Posterior cingulate gyrus (tissue), 11 donors: ENCODE measurements at places on chromosomes 4 and X.

- no peak for DNase-seq
These were observed 1.5 kb downstream of the N4BP2 start for GRCh38 chr4:40058121-40058520.

- no peak for DNase-seq
These were observed 187.9 kb downstream of the EPHA5 start for GRCh38 chr4:65482410-65482809.

- DNase-seq, result no peak
These were observed 50.8 kb upstream of the GNPDA2 start for GRCh38 chr4:44777115-44777514.

GRCh38 chr4:52687696-52688095 is 28.6 kb upstream of the USP46 start:
- no peak for DNase-seq

DNA sequence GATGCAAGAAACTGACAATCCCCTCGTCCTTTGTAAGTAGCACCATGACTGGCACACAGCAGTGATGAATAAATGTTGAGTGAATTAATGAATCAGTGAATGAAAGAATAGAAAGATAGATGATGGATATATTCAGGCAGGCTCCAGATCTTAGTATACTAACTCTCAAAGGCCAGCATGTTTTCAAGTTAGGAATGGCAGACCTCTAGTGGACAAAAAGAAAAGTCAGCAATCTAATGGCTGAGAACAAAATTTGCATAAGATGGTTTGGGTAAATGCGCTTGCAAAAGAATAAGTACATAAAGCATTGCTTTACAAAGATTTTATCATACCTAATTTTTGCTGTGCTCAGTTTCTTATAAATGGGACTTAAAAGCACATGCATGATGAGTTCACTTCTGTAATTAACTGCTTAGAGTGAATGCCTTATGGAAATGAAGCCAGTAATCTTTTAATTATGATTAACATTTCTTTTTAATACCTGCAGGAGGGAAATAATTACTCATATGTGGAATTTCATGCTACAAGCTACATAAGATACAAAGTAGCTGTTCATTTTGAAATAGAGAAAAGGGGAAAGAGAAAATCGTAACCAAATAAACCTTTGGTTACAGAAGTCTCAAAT is 126.9 kb upstream of the GPRIN3 start:
- DNase-seq, result no peak

- DNase-seq, result peak; percentile 73
These were observed 16.2 kb downstream of the ZFYVE28 start for GRCh38 chr4:2402048-2402842.

GRCh38 chr4:17687237-17687857 is 72.9 kb downstream of the MED28 start:
- no peak for DNase-seq

GRCh38 chrX:136057567-136057966 is 72.3 kb downstream of the SLC9A6 start:
- no peak for DNase-seq

DNA sequence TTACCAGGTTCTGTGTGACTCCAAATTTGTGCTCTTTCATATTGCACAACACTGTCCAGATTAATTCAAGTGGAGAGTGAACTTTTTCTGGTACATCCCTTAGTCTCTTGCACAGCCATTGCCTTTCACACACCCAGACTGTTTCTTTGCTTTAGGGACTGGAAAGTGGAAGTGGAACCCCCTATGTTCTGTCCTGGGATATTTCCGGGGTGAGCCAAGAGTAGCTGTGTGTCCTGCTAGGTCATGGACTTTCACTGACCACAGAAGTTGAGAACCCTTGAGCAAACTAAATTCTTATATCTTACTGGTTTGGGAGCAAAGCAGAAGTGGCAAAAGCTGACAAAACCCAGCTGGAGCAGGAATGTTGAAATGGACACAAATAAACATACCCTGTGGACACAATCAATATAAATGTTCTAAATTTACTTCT is 10.3 kb upstream of the VSIG4 start:
- DNase-seq, result no peak

DNA sequence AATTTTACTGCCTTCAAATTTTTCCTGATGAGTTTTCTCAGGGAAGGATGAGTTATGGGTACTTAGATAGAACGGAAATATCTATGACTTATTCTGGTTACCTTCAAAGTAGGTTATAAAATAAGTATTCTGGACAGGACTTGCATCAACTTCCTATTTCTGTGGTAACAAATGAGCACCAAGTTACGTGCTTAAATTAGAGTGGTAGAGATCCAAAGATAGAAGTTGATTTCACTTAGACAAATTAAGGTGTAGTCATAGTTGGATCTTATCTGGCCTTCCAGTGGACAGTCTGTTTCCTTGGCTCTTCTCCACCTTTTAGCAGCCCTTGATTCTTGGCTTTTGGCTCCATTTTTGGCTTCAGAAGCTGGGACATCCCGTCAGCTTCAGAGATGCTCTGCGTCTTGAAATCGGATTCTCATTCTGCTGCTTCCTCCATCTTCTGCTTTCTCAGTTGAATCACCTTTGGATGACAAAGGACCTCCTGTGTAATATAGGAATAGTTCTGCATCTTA is 109.9 kb downstream of the ZNF518B start:
- no peak for DNase-seq

GRCh38 chrX:48569958-48570357 is 4.3 kb upstream of the RBM3 start:
- no peak for DNase-seq

DNA sequence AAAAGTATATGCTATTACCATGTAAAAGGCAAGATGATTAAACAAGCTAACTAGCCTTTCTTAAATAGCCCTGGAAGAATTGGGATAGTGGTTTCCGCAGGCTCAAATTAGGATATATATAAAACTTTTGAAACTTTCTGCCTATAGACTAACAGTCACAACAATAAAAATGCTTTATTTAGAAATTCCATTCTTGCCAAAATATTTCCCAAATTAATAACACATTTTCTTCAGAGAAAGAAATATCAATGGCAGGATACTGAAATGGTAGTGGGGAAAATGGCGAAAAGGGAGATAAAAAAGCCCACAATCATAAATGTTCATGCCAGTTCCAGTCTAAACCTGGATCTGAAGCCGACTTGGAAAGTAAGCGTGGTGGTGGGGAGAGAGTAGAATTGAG is 56.0 kb downstream of the MAD2L1 start:
- DNase-seq, result no peak

GRCh38 chr4:84691800-84692199 is 108.9 kb downstream of the CDS1 start:
- no peak for DNase-seq

GRCh38 chrX:110669572-110669971 is 126.0 kb downstream of the CHRDL1 start:
- no peak for DNase-seq
